GM12865 (cell line): ENCODE measurements at places on chromosomes 16 and 17.

DNA sequence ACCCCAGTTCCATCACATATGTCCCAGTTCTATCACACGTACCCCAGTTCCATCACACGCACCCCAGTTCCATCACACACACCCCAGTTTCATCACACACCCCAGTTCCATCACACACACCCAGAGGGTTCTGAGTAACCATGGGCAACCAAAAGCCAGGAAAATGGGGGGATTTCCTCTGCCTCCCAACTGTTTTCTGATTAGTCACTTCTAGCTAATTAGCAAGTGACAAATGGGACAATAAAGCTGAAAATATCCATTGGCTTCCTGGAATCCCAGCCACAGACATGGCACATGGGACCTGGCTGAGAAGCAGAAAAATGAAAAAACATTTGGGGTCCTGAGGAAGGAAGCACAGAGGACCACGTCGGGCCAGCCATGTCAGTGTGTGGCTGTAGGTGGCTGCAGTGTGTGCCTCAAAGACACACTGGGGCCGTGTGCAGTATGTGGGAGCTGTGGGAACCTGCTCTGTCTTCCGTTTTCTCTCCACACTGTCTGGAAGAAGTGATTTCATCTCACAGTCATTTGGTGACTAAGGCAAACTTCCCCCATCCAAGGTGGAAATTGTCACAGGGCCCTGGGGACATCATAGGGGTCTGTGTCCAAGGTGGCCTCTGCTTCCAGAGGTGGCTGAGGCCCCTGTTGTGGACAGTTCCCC, 106.7 kb downstream of the CMIP start:
- DNase-seq = peak; percentile 37

GRCh38 chr17:50440172-50440837, 14.3 kb downstream of the ACSF2 start:
- DNase-seq = no peak

DNA sequence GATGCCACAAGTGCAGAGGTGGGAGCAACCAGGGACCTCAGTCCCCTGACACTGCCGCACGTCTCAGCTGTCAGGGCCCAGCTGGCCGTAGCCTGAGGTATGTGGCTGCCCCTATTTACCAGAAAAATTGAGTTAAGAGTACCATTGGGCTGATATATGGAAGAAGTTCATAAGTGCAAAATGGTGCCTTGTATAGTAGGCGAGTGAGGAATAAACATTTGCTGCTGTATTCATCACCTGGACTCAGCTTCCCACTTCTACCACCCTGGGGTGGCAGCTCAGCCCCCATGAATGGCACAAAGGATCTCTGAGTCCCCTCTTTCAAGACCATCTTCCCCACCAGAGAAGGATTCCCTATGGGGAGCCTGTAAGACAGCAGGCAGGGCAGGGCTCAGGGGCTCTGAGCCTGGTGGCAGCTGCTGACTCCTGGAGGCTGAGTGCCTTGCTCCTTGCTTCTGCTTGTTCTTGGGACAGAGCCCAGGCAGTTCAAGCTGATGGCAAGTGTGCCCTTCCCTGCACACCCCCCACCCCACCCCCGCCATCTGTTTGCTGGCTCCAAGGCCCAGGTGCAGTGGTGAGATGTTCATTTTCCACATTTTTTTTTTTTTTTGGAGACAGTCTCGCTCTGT, 29.0 kb downstream of the TRPV2 start:
- DNase-seq = peak; percentile 61

GRCh38 chr16:51172368-51172767, 21.3 kb upstream of the SALL1 start:
- DNase-seq = no peak

GRCh38 chr17:47982645-47983390, 11.9 kb downstream of the CDK5RAP3 start:
- no peak for DNase-seq

DNA sequence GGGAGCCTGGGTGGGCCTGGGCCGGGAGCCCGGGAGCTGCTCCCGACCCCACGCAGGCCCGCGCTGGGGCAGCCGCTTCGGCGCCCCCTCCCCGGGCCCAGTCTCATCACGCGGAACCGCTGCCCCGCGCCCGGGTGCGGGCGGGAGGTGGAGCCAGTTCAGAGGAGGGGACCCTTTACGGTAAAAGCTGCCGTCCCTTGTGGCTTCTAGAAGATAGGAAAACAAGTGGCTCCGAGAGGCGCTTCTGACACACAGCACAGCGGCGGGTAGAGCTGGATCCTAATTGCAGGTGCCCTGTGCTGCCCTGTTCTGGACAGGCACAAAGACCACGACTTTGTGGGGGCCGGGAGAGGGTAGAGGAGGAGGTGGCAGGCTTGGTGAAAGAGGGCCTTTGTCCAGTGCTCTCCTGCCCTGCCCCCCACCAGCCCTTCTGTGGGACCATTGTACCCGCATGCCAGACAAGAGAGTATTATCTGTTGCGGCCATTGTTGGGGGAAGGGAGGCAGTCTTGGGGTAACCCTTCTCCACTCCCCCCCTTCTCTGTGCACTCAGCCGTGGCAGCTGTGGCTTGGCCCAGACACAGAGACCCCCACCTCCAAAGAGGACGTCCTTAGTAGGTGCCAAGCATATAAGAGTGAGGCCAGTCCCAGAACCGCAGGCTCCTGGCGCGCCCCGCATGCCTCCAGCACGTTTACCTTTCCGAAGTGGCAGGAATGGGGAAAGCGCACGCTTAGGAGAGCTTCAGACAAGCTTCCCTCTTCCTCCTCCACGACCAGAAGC, 736 bp downstream of the CNP start:
- peak; percentile 47 for DNase-seq

- DNase-seq = no peak
Measured at GRCh38 chr16:79535130-79535529, 65.4 kb downstream of the MAF start.

DNA sequence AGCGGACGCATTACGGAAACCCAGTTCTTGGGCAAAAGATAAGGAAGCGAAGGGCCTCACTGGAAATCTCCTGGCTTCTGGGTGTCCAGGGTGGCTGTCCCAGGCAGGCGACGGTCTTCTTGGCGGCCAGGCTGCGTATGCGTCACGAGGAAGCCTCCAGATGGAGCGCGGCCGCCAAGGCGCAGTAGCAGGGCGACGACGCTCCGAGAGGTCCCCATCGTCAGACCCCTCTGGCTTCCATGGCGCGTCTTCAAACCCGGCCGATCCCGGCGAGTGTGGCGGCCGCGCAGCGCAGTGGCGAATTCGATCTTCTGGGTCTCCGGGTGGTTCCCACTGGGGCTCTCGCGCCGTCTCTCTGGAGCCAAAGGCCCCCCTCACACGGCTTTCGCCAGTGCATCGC, 13.8 kb upstream of the ANKRD40CL start:
- no peak for DNase-seq
